ENCODE measurements at places on chromosomes 2 and 18.

GRCh38 chr18:49879271-49879580 lies 65.9 kb upstream of the ACAA2 start:
- DNase-seq = peak; percentile 59

GRCh38 chr2:95071856-95072255 lies 46.3 kb downstream of the MAL start:
- DNase-seq = no peak

GRCh38 chr2:127406454-127406853 lies 11.8 kb upstream of the PROC start:
- no peak for DNase-seq

DNA sequence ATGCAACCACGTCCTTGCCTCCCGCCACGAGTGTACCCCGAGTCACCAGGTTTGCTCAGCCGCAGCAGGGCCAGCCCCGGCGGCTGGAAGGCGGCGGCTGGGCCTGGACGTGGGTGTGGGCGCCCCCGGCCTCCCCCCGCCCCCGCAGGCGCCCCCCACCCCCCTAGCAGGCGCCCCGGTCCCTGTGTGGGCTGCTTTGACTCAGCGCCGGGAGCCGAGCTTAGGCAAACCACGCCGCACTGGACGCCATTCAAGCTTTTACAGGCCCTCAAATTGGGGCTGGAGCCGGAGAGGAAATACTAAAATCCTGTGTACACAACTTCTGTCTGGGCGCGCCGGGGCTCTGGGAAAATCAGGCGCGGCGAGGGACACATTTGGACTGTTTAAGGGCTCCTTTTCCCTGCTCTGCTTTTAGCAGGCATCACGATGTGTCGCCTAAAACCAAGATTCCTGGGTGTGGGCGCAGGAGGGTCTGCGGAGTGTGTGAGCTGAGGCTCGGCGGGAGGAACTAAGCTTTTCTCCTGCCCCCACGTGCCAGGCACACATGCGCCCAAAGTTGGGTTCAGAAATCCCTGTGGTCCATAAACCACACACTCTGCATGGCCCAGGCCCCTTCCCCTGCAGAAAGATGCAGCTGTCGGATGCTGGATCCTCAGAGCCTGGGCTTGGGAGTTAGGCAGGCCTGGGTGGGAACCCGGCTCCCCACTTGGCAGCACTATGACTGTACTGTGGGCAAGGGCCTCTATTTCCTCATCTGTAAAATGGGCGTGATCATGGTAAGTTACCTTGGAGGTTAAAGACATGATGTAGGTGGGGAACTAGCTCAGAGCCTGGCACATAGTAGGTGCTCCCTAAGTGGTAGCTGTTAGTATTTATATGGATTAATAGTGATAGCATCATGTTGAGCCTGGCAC lies 57.6 kb downstream of the ATOH8 start:
- DNase-seq = no peak

DNA sequence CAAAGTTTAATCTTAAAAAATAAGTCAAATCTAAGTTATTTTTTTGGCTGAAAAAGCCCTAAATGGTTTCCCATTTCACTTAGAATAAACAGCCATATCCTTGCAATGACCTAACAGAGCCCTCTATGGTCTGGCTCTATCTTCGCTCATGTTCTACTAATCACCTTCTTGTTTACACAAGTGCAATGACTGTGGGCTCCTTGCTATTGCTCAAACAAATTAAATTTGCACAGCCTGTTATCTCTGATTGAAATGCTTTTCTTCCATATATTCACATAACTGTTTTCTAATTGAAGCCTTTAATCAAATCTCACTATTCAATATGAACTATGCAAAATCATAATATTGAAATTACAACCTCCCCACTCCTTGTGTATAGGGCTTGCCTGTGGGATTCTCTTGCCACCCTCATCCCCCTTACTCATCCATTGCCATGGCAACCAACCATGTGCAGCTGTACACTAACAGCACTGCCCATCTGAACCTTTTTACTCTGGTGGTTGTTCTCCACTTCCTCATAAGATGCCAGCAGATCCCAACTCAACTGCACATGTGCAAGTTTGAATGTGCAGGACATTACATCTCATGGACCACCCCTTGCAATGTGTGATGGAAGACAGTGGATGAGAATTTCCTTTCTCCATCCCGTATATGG lies 1083.2 kb downstream of the SOCS6 start:
- no peak for DNase-seq

DNA sequence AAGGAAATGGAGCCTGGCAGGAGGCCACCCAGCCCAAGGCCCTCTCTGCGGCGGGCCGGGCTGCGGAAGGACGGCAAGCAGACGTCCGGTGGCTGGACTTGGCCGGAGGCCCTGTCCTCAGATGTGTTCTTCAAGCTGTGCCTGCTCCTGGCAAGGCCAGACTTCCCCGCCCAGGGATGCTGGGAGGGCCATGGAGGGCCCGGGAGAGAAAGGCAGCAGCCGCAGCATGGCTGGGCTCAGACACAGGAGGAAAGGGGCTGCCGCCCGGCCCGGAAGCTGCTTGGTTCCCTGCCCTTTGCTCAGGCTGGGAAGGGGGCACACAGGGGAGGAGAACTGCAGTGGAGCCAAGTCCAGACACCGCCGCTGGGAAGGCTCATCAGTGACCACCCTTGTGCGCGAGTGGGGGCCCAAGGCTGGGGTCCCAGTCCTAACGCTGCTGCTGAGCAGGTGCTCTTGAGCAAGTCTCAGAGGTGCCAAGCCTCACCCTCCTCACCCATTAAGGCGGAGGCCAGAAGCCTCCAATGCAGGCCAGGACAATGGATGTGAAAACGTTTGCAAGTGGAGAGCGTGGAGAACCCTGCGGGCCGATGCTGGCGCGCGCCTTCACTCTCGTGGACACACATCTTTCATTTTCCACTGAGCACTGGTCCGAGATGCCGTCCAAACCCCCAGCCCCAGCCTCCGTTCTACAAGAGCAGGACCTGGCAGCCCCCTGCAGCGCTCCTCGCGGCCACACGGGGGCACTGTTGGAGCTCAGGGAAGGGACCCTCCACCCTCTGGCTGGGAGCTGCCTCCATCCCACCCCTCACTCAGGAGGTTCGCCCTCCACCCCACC lies 7.9 kb downstream of the CROCC2 start:
- peak; percentile 85 for DNase-seq

GRCh38 chr18:21179590-21180220 lies 62.3 kb upstream of the GREB1L start:
- DNase-seq = peak; percentile 13

DNA sequence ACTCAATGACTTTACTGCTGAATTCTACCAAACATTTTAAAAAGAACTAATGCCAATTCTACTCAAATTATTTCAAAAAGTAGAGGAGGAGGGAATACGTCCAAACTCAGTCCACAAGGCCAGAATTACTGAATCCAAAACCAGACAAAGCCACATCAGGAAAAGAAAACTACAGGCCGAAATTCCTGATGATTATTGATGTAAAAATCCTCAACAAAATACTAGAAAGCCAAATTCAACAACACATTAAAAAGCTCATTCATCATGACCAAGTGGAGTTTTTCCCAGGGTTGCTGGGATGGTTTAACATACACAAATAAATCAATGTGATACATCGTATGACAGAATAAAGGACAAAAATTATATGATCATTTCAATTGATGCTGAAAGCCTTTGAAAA lies 103.9 kb upstream of the UBE2E3 start:
- DNase-seq = no peak

DNA sequence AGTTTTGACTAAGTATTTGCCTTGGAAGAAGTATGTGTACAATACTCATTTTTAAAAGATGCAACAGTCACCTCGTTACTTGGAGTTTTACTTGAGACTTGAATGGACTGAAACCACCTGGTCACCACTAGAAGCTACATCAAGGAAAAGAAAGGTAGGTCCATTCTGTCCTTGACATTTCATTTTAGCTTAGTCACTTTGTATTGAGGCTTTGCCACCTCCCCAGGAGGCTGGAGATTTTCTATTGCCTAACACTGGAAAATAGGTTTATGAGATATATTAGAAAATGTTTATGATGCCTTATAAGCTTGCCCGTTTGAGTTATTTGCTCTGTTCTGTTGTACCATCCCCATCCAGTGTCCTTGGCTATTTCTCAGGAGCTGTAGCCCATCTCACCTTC lies 107.9 kb upstream of the ETAA1 start:
- no peak for DNase-seq

Data from cerebellum (tissue), 4 donors.